Foreskin fibroblast (primary cell): ENCODE measurements at places on chromosomes 5 and 9.

GRCh38 chr9:118438810-118439209, 734.6 kb downstream of the TLR4 start:
- DNase-seq, result no peak

- peak; percentile 42 for DNase-seq
These were observed 60.2 kb downstream of the ARHGAP26 start for GRCh38 chr5:142830241-142831008.

DNA sequence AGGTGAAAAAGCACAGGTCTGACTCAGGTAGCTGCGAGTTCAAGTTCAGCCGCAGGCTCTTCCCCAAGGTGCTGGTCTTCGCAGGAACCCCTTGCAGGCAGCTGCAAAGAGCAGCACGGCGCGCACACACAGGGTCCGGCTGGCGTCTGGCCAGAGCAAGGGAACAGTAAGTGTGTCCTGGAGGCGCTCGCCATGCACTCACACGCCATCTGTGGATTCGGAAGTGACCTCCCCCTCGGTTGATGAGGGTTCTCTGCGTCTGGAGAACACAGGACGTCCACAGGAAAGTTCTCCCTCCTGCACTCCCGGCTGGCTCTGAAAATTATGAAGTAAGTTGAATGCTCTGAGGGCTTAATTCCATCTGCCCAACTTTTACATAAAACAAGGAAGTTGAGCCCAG, 14.0 kb upstream of the EGFL7 start:
- no peak for DNase-seq

DNA sequence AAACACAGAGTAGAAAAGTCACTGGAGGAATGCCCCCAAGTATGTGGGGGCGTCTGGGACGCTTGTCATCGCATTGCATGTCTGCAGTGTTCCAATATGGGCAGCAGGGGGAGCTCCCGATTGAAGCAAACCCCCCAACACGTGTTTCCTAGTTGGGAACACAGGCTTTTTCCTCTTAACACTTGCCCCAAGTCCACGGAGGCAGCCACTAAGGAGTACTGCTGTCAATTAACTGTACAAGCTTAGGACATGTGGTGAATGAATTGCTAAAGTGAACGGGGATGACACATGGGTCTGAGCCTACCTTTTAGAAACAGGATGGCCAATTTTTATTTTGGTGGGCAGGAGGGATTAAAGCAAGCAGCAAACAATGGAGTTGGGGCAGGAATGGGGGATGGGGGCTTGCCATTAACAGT, 2.2 kb downstream of the GABRB2 start:
- DNase-seq, result peak; percentile 5

DNA sequence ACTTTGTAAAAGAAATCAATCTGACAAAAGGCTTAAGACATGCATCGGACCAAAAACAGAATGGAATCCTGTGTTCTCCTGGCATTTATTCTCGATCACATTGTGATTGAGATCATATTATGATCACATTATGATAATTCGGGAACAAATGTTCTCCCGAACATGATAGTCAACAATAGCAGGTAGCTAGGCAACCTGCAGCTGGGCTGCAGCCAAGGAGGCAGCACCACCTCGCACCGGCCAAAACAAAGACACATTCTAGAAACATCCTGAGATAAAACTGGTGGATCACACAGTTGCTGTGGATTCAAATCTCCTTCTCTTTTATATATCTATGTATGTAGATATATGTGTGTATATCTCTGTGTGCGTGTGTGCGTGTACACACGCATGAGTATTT, 480.6 kb upstream of the CYLC2 start:
- DNase-seq, result no peak

DNA sequence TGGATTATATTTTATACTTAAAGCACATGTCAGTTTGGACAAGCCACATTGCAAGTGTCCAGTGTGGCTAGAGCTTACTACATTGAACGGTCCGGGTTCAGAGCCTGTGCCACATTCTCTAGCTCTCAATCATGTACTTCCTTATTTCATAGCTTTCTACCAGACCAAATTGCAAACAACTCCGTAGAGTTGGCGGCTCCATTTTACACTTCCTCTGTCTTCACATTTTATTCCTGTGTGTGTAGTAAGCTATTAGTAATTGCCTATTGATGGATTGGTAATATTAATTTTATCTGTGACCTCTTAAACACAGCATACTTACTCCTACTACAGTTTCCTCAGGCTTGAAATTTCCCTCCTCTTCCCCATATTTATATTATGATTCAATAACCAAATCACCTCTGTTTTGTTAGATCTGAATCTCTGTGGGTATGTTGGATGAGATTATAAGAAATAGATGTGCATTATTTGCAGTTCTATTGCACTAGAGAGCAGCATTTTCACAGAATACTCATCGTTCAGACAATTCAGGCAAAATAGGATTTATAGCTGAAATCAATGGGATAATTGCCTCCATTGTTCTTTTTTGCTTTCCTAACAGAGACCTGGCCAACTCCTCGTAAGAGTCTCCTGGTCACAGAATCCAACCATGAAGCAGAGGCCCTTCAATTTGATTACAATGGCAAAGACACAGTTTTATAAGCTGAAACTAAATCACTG, 29.0 kb upstream of the C9orf72 start:
- DNase-seq, result no peak

DNA sequence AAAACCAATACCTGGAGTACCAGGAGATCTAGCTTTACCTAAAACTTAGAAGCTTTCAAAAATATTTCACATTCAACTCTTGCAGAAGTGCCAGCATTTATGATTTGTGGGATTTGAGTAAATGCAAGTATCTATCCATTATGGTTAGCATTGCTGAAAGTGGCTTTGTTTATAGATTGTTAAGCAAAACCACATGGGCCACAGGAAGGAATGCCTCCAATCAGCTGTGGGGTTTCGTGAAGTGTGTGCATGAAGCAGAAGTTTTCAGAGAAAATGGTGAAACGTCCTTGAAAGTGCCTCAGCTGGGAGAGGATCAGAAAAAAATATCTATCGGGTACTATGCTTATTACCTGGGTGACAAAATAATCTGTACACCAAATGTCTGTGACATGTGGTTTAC, 4.2 kb downstream of the LECT2 start:
- peak; percentile 83 for DNase-seq

- no peak for DNase-seq
These were observed 86.9 kb downstream of the UGCG start for GRCh38 chr9:111983484-111983908.

DNA sequence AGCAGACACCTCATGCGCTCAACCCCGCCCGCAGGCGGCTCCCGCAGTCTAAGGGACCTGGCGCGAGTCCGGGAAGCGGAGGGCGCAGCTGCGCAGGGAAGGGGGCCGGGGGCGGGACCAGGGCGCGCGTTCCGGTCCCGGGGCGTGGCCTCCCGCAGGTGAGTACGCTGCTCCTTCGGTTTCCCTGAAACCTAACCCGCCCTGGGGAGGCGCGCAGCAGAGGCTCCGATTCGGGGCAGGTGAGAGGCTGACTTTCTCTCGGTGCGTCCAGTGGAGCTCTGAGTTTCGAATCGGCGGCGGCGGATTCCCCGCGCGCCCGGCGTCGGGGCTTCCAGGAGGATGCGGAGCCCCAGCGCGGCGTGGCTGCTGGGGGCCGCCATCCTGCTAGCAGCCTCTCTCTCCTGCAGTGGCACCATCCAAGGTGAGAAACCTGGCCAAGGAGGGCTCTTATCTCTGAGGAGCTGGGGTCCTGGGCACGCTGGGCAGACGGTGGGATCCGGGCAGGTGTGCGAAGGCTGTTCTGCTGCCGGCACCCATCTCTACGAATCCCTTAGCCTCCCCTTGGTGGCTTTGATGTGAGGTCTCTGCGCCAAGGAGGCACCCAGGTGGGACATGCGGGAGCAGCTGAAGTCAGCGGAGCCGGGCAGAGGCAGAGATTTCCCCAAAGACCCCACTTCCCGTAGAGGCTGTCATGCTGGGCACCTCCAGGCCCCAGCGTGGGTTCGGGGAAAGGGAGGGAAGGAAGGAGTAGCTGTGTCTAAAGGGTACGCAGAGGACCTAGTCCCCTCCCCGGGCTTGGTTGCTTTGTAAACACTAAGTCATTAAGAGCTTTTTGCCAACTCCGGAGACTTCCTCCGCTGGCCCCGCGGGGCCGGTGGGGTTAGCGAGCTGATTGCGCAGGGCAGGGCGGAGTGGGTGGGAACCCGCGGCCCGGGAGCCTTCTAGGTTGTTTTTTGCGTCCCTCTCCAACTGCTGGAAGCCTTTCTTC, at the start of gene F2RL1:
TSS of gene F2RL1 (plus strand) at position 187 of the 988 bp plus-strand sequence. CDS start at position 340, 153 bp downstream.
- DNase-seq, result peak; percentile 59

DNA sequence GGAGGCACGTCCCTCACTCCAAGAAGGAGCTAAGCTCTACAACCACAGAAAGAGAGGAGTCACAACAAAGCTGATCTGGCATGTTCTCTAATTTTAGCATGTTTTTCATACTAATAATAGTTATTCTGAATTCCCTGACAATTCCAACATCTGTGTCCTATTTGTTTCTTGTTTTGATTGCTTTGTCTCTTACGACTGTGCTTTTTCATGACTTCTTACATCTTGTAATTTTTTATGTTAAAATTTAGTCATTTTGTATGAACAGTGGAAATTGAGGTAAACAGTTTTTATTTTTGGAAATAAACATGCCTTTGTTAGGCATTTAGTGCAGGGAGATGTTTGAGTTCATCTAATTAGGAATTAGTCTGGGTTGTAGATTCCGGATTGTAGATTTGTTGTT, 668.1 kb upstream of the EDIL3 start:
- DNase-seq, result no peak

GRCh38 chr5:38994324-38994927, 79.8 kb downstream of the RICTOR start:
- DNase-seq, result peak; percentile 42

- DNase-seq, result no peak
These were observed 42.6 kb downstream of the LPAR1 start for GRCh38 chr9:110995420-110996340.

DNA sequence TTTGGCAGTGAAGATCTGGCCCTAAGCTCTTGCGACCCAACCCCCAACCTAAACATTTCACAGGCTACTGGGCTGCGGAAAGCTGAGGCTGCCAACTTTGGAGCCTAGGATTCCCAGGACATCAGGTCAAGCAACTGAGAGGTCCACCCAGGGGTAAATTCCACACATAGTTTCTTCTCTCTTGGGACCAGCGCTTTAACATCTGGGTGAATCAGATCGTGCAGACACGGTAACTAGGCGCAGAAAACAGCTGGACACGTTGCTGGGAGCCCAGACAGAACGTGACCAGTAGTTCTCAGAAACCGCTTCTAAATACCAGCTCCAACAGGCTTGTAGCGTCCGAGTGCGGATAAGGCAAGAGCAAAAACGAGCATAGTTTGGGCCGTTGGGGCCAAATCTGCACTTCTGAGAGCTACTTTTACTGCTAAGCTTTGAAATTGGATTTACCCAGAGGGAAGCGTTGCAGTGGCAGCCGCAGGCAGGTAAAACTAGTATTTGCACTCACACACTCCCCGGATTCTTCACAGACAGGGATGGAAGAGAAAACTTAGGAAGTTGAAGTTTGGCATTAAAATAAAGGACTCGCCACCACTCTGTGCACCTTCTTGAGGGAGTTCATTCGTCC, 11.8 kb downstream of the ITGA1 start:
- peak; percentile 82 for DNase-seq

DNA sequence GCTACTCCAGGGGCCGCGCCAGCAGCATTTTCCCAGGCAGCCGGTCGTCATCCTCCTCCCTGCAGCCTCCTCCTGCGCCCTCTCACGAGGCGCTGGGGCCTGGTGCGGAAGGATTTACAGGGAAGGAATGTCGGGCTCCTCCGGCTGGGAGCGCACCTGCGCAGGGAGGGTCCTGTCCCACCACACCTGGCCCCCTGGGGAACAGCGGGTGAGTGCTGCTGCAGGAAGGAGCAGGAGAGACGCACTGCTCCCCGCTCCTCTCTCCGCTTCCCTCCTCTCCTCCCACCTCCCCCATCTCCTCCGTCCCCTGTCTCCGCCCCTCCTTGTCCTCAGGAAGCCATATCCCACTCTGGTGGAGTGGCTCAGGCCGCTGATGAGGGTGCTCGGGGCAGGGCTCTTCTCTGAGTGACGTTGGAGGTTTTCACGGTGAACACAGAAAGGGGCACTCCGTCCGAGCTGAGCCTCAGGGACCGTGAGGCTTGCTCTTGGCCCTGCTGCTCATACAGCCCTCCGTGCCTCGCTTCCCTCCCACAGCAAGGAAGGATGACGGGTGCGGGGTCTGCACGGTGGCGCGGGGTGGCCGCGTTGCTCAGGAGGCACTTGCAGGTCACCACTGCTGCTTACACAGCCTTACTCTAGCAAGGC, 31.3 kb downstream of the IRX4 start:
- DNase-seq, result no peak

DNA sequence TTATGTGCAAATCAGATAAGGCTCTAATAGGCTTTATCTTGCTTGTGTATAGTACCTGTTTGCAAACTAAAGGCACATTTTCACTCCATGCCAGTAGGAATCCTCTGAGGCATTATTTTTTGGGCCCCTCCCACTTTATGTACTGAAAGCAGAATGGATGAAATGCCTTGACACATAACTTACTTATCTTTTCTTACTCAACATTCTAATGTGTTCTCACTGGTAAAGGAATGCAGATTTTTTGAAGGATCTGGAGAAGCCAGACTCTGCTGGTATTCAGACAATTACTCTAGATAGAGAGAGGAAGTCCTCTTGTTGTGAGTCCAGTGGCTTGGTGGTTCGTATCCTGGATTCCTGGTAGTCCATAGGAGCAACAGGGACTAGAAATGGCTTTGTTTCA, 336.7 kb downstream of the CCDC171 start:
- peak; percentile 45 for DNase-seq

DNA sequence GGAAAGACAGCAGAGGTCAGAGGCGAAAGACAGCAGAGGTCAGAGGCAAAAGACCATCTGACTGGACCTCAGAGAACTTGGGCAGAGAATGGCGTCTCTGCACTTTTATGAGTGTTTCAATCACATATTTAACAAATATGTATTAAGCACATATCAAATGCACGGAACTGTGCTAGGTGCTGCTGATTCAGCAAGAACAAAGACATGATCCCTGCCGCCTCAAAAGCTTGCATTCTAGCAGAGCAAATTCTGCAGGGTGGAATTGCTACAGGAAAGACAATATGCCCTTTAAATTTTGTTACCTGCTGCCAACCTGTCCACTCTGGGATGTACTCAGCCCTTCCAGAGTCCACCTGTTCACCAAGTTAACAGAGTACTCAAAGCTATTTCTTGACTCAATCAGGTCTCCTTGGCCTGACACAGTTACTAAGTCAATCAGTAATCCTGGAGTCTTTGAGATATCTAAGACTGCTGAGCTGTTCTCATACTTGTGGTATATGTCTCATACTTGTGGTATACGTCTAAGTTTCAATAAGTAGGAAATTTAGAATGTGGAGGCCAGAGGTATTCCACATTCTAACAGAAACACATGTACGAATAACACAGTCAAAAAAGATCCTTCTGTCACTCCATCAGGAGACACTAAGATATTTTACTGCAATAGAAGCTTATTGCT, 131.8 kb downstream of the GNAQ start:
- peak; percentile 56 for DNase-seq

GRCh38 chr9:124110307-124110915, 98.8 kb downstream of the LHX2 start:
- peak; percentile 79 for DNase-seq

GRCh38 chr9:119240546-119240945, 128.7 kb downstream of the BRINP1 start:
- no peak for DNase-seq

- DNase-seq, result no peak
These were observed 2.3 kb downstream of the IL4 start for GRCh38 chr5:132675936-132676689.
